ENCODE measurements at places on chromosomes 16 and 17.
A peak's percentile ranks its signal among the peaks of the same experiment; 100 is the strongest.

GRCh38 chr16:79648826-79649225, 48.3 kb upstream of the MAF start:
- DNase-seq, result no peak

DNA sequence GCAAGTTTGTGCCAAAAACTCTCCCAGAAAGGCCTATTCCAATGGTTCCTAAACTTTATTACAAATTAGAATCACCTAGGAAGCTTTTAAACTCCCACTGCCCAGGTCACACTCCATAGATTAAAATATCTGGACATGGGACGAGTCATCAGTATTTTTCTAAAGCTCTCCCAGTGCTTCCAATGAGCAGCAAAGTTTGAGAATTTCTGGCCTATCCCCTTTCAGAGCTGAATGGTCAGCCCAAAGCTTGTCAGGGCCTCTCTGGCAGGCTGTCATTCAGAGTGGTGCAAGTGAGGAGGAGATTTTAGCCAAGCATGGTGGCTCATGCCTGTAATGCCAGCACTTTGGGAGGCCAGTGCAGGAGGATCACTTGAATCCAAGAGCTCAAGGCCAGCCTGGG, 2.4 kb downstream of the BCL6B start:
- no peak for DNase-seq

- DNase-seq, result no peak
Observed at GRCh38 chr16:70803319-70803718, 2.4 kb upstream of the VAC14 start.

GRCh38 chr17:78249074-78249817, 17.8 kb downstream of the TMEM235 start:
- no peak for DNase-seq

DNA sequence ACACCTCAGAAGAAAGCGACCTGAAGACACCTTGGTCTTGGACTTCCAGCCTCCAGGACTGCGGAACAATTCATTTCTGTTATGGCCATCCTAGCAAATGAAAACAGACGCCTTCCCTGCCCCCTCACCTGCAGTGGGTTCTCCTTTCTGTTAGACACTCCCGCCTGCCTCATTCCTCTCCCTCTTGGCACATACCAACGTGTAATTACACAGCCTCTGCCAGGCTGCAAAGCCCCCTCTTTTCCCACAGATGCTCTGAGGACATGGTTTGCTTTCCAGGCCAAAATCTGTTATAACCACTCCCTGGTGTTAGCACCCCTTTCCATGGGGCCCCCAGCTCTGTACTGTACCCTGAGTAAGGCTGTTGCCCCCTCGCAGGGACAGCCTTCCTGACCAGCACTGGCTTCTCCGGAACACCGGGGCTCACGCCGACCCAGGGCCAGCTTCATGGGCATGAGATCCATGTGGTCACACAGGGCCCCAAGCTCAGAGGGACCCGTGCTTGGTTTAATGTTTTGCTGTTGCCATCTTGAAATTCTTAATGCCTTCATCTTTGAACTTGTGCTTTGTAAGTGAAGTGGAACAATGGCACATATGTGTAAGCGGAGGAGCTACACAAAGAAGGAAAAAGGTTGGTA, 64.1 kb downstream of the SDK2 start:
- no peak for DNase-seq

DNA sequence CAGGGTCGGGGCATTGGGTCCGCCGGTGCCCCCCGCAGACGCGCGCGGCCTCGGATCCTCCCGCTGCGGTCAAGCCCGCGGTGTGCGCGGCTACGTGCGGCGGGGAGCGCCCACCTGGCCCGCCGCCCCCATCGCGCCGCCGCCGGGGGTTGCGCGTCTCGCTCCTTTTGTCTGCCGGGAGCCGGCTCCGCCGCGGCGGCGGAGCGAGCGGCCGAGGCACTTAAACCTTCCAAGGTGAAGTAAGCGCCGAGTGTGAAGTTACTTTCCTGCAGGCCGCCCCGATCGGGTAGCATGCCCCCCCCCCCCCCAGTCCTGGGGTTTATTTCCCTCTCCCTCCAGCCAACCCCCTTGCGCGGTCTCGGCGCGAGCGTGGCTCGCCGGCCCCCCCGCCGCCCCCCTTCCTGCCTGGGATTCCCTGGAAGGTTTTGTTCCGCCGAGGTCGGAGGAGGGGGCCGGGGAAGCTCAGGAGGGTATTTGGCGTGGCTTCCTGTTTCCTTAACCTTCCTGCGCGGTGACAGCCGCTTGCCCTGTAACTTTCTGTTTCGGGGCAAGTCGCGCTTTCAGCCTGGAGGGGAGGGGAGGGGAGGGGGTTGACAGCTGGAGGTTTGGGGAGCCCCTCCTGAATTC, 56.6 kb upstream of the GSE1 start:
- peak; percentile 48 for DNase-seq
